ENCODE measurements at places on chromosomes 7 and 10. TPM values are rescaled to one million over a fixed set of nuclear protein-coding genes. Genes with fewer than 3 reads are reported as not detected.

TMEM270 gene
- total RNA-seq: 1.7 TPM

TRIM50 gene
- not detected for total RNA-seq

DNA sequence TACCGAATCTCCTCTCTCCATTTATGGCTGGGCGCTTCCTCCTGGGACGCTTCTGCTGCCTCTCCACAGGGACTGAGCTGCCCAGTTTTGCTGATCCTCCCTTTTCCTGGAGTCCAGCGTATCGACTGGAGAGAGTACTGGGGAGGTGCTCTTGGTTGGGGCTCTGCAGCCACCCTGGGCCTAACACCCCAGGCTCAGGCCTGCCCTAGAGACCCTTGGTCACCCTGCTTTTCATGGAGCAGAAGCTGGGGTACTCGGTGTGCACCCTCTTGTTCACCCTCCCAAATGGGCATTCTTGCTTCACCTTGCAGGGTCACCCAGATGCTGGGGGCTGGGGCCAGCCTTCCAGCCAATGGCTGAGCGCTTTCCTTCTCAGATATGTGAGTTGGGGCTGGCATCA, 88.8 kb upstream of the RET start:
- no peak for DNase-seq

- DNase-seq: no peak
These were observed 21.4 kb downstream of the ZKSCAN5 start for GRCh38 chr7:99525713-99526440.

PODXL gene
- total RNA-seq: 446 TPM

ZNF503 gene
- total RNA-seq: 10.6 TPM

DNA sequence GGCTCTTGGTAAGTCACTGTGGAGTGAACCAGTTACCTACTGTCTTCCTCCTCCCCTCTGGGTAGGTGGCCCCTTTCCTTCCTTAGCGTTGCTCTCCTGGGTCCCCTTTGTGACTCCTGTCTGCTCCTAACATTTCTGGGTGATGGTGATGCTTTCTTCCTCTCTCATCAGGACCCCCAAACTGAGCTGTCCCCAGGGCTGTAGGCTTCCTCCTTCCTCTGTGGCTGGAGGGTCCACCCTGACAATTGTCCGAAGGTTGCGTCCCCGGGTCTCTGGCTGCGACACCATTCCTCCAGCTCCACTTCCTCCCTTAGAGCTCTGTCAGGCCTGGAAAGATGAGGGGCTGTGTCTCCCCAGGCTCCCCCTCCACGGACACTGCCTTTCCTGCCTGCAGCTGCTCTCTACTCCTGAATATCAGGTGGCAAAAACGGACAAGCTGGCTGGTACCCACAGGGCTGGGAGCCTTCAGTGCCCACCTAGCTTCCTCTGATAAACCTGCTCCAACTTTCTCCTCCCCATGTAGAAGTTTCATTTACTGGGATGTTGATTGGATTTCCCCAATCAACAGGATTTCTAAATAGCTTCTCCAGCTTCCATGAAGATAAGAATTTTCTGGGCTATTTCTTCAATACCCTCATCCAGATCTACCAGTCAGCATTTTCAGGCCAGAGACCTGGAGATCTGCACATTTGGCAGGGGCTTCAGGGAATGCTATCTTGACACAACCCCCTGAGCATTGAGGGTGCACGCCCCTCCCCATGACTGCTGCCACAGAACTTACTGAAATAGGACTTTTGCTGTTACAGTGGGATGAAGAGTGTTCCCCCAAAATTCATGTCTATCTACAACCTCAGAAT, 506.5 kb downstream of the TCERG1L start:
- DNase-seq: no peak
